Activated CD8-positive, alpha-beta memory T cell treated with anti-CD3 and anti-CD28 coated beads for 4 hours (primary cell): ENCODE measurements at places on chromosomes 11 and 22.

- no peak for DNase-seq
Observed at GRCh38 chr22:20524004-20524481, 16.6 kb downstream of the MED15 start.

- DNase-seq = no peak
Observed at GRCh38 chr11:16935518-16936302, 78.5 kb downstream of the PLEKHA7 start.

- no peak for DNase-seq
Observed at GRCh38 chr11:70575396-70576060, 177.2 kb downstream of the CTTN start.

GRCh38 chr11:116927163-116927974, 89.9 kb upstream of the APOA1 start:
- DNase-seq = no peak

DNA sequence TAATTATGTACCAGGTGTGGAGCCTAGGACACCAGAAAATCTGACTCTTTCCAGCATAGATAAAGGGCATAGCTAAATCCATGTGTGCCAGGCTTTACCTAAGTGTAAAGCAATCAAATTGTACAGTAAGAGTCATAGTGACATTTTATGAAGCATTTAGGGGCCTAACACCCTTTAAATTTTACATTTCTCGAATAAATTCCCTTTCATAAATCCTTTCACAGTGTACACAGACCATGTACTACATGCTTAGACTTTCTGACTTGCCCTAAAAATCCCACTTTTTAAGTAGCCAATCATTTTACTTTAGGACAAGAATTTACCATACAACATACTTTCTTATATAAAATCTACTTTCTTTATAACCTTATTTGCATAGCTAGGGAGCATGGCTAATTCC, 727.6 kb upstream of the LUZP2 start:
- no peak for DNase-seq

DNA sequence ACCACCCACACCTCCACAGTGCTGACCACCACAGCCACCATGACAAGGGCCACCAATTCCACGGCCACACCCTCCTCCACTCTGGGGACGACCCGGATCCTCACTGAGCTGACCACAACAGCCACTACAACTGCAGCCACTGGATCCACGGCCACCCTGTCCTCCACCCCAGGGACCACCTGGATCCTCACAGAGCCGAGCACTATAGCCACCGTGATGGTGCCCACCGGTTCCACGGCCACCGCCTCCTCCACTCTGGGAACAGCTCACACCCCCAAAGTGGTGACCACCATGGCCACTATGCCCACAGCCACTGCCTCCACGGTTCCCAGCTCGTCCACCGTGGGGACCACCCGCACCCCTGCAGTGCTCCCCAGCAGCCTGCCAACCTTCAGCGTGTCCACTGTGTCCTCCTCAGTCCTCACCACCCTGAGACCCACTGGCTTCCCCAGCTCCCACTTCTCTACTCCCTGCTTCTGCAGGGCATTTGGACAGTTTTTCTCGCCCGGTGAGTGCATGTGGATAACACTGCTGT, 28.4 kb downstream of the MUC5B start:
- no peak for DNase-seq

DNA sequence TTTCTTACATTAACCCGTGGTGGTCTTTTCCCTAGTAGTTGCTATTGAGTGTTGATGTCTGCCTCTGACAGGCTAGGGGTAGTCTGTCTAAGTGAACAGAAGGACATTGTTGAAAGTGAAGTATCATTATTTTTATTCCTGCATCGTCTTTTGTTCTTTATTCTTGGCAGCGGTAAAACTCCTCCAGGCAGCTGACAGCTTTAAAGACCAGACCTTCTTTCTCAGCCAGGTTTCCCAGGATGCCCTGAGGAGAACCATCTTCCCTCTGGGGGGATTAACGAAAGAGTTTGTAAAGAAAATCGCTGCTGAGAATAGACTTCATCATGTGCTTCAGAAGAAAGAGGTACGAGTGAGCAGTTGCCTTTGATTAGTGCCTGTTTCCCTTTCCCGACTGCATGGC, 14.6 kb downstream of the TRMU start:
- DNase-seq = no peak
